SK-N-SH treated with all-trans-retinoic acid at 6 μM for 48 hours (cell line): ENCODE measurements at places on chromosomes 13 and 19.

DNA sequence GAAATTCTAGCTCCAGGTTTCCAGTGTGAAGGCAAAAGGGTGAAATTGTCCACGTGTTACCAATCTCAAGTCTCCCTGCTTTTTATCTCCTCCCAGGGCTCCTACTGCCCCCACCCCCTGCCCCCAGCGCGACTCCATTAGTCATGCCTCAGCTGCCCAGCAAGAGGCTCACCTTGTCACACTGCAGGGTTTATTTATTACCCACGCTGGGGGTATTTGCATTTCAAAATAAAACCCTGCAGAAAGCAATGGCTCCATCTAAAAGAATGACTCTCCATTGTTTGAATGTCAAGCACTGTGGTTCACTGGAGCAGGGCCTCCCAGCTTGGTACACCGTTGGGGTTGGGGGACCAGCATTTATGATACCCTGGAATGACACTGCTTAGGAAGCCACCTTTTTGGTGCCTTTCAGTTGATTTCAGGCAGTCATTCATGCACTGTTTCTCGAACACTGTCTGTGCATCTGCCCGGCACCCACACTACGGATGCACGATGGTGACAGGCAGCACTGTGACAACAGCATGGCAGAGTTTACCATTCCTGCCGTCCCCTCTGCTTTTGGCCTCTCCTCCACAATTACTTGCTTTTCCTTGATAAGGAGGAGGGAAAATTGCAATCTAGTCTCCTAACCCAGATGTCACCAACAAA, 9.9 kb upstream of the POP4 start:
- no peak for ATAC-seq

- no peak for ATAC-seq
Observed at GRCh38 chr19:47674548-47674947, 38.7 kb upstream of the EHD2 start.

GRCh38 chr13:93450191-93450621, 223.6 kb downstream of the GPC6 start:
- no peak for ATAC-seq

DNA sequence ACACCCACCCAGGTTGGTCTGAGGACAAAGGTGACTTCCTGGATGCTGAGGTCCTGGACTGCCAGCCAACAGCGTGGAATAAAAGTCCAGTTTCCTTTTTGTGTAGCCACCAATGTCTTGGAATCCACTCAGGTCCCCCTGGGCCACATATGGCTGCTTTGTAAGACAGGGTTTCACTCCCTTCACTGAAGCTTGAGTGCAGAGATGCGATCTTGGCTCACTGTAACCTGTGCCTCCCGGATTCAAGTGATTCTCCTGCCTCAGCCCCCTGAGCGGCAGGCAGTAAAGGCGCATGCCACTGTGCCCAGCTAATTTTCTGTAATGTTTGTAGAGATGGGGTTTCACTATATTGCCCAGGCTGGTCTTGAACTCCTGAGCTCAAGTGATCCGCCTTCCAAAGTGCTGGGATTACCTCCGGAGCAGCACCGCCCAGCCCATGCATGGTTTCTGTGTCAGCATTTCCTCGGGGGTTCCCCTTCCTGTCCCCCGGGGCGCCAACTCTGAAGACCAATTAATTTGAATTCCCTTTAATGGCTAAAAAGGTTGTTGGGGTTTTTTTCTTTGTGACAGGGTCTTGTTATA, 17.5 kb downstream of the KANK2 start:
- no peak for ATAC-seq

DNA sequence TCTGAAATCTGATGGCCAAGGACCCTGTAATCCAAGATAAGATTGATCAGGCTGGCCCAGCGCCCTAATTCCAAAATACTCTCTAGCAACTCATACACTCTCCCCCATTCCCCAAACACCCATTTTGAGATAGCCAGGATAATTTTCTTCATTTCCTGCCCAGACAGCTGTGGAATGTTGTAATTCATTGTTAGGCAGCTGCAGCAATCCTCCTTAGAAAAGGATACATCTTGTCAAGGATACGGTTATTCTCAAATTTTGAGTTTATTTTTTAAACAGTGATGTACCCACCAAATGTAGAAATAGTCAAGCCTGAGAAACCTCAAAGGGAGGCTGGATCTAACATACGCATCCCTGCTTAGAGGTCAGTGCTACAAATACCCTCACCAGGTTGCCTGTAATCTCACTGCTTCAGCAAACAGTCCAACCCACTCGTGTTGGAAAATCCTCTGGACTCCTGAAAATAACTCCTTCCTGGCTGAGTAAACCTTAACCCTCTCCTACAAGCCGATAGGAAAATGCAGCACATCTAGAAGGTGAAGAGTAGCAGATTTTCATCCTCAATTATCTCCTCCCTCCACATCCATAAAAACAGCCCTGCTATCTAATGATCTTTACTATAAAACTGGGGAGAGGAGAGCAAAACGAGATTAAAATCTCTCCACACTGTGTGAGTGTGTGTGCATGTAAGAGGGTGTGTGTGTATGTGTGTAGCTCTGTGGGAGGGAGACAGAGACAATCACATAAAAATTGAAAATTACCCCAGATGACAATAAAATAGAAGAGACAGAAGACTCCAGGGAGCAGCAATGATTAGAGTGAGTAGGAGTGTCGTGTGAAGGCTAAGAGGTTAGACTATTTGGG, 683.1 kb downstream of the DIAPH3 start:
- ATAC-seq: peak; percentile 13

GRCh38 chr19:47464675-47465419, 6.8 kb downstream of the SLC8A2 start:
- no peak for ATAC-seq

DNA sequence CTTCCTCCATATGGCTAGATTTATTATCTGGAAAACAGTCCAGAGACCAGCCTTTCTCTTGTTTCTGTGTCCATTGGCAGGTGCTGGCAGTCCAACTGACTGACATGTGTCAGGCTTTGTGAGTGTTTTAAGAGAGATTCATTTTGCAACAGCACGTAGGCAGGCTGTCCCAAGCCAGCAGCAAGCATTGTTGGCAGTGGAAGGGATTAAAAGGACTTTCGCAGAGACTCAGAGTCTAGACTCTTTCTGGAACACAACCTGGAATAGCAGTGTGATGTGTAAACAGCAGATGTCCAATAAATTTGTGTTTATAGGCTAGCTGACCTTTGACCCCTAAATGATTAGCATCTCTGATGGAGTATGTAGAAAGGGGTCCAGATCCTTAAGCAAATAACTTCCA, 222.2 kb upstream of the SERP2 start:
- no peak for ATAC-seq

- peak; percentile 71 for ATAC-seq
Observed at GRCh38 chr19:32324631-32325285, 20.7 kb upstream of the ZNF507 start.

DNA sequence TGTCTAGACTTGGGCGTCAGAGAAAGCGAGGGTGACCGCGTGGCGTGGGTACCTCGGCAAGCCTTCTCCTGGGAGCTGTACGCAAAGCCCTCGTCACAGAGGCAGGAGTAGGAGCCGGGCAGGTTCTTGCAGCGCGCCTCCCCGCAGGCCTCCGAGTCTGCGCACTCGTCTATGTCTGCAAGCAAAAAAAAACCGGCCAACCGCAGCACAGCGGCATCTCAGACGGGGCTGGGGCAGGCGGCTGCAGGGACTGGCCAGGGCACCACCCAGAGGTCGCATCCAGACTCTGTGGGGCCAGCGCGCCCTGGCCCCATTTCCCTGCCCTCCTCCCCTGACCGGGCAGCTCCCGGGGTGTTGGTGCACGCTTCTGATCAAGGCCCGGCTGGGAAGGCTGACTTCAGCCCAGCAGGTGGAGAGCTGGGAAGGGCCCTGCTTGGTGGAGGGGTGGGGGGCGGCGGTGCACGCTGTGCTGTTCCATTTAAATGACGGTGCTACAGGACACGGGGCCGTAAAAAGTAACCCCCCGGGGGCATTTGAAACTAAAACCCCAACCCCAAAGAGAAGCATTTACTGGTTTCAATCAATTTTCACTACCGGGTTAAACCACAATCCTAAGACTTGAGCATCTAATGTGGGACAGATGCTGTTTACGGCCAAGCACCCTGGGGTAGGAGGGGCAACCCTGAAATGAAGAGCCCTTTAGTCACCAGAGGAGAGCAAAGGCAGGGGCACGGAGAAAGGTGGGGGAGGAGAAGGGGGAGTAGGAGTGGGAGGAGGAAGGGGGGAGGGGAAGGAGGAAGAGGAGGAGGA, 28.2 kb downstream of the GAS6 start:
- peak; percentile 18; the same call in 2 of the 3 replicates for ATAC-seq

GRCh38 chr13:20814224-20814910, 40.6 kb upstream of the EEF1AKMT1 start:
- ATAC-seq: peak; percentile 92

DNA sequence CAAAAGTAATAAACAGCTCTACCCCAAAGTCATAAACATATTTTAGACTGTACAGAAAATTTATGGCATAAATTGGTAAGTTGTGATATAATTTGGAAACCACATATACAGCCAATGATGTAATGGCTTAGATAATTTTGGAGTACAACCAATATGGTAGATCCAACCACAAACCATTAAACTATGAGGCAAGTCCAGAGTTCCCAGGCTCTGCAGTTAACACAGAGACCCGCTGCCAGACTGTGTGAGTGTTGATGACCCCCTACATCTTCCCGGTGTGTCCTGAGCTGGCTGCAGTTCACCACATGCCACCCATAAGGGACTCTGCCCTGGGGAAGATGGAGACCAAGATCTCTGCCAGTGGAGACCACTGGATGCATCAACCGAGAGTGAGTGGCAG, 9.9 kb upstream of the SERPINE3 start:
- ATAC-seq: no peak
